CD4-positive, alpha-beta T cell treated with Interleukin-12 subunit alpha and Interleukin-12 subunit beta, for 1 hour (primary cell): ENCODE measurements at places on chromosomes 12 and 14.

- DNase-seq: no peak
These were observed 2.9 kb upstream of the FLRT2 start for GRCh38 chr14:85527006-85527405.

DNA sequence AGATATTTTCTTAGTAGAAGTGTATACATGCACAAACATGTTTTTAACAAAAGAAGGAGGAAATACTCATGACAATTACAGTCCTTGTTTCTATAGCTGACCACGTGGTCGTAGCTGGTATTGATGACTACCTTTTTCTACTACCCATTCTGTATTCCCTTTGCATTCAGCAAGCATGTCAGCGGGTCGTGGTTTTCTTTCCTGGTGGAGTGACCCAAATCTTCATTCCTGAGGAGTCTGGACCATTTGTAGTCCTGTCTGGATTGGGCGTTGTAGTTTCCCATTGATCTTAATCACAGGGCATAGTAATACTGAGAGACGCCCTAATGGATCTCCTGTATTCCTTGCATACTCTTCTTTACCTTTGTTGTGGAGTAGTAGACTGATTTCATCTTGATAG, 472.1 kb upstream of the RGS6 start:
- DNase-seq: no peak

- no peak for DNase-seq
These were observed 5.0 kb upstream of the SLC38A4 start for GRCh38 chr12:46830731-46831334.

DNA sequence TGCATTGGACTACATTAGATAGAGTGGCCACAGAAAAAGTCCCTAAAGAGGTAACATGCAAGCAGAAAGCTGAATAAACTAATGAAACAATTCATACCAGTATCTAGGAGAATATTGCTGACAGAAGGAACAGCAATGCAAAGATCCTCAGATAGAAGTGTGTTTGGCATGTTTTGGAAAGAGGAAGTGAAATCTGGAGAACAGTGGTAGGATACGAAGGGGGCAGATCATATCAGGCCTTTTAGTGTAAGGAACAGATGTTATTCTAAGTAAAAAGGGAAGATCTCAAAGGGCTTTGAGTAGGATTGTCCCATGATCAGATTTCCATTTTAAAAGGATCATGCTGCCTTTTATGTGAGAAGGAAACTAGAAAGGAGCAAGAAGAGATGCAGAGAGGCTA, 342.9 kb downstream of the PAWR start:
- no peak for DNase-seq

DNA sequence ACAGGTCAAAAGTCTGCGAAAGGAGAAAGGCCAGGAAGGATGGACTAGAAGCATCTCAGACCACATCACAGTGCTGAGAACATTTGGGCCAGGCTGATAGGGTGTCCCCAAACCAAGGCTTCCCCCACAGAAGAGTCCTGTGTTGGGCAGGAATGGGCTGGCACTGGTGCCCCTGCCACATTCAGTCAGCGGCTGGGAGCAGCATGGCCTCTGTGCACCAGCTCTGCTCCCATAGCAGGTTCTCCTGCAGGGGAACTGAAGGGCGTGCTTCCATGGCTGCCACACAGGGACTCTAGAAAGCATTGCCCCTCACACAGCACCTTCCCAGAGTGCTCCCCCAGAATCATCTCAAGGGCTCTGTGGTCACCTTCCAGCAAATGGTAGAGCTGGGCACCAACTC, 17.5 kb downstream of the EVL start:
- DNase-seq: no peak

DNA sequence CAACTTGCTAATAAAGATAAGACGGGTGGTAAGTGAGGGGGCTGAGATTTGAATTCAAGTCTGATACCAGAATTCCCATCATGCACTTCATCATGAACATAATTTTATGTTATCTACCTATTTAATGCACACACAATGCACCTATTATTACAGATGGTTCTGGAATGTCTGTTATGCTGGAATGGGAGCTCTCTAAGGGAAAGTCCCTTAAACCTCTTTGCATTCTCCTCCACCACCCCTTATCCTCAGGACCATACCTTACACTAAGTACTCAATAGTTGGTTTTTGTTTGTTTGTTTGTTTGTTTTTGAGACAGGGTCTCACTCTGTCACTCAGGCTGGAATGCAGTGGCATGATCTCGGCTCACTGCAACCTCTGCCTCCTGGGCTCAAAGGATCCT, 7.0 kb upstream of the MSI1 start:
- DNase-seq: no peak
